ENCODE measurements at places on chromosomes 2 and 18.

DNA sequence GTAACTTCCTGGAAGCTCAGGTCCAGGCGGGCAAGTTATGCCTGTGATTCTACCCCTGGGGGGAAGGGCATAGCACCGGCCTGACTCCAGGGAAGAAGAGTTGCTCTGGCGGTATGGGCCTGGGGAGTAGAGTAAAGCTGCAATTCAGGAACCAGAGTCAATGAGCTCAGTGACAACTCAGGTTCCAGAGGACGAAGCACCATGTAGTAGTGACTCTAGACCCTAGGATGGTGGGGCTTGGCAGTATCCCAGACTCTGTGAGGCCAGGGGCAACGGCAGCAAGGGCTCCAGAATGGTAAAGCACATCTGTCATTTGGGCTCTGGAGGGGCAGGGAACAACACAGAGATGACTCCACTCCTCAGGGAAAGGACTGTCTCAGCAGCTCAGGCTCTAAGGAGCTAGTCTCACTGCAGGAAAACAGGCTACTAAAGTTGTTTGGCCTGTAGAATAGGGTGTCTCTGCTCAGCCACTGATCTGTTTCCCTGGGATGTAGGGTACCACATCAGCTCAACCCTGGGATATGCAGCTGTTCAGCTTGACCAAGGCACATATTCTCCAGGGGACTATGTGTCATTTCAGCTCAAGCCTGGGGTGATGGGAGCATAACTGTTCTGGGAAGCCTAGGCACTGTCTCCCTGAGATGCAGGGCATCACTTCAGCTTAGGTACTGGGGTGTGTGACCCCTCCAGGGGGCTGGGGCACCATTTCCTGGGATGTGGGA, 36.2 kb upstream of the RHOB start:
- DNase-seq: no peak

DNA sequence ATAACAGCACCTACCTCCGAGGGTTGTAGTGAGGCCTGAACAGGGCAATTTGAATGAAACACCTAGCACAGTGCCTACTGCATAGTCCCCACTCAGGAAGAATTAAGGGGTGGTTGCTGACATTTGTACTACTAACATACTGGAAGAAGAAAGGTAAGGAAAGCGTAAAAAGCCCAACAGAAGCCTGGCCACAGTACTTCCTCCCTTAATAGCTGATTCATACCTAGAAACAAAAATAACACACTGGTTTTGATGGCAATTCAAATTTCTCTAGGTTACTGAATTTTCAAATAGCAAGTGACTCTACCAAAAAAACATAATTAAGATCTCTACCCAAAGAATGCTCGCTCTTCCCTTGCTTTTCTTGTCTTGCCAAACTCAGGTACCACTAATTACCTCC, 16.2 kb downstream of the SUCLG1 start:
- DNase-seq: no peak

- no peak for DNase-seq
These were observed 22.6 kb upstream of the USP34 start for GRCh38 chr2:61493523-61493942.

GRCh38 chr18:21831413-21831831, 90.8 kb downstream of the MIB1 start:
- DNase-seq: no peak

GRCh38 chr18:61823595-61823994, 69.2 kb downstream of the RNF152 start:
- DNase-seq: no peak

GRCh38 chr2:169438466-169439072, 40.7 kb upstream of the BBS5 start:
- DNase-seq: no peak

DNA sequence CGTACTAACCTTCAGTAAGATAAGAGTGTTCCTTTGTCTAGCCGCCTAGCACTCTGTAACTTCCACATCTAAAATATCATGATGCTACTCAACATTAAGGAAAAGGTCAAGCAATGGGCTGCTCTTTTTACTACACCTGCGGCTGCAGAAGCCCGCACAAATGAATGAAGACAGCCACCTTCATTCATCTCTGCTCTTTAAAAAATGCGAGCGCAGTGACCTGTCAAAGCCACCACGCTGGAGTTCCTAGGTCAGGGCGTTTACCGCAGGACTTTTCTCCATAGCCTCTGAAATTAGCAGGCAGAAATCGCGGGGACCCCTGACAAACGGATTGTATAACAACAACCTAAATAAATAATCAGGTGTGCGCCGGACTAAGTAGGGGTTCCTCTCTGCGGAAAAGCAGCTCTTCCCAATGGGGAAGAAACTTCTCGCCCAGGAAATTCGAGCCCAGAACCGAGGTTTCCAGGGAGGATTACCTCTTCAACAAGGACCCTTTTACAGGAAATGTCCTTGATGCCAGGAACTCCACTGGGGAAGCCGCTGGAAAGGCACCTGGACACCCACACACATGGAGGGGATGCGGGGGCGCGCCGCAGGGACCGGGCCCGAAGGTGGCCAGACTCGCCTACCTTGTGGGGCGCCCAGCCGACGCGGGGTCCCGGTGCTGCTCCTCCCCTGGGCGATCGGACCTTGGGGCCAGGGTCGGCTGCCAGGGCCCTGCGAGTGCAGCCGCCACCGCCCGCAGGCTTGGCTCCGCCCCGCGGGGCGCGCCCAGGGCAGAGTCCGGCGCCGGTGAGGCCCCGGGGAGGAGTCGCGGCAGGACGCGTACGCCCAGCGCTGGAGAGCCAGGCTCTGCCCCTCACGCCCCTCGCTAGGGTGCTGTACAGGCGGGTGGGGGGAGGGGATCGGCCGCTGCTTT, at the start of gene CCDC68:
TSS of gene CCDC68 (minus strand) at position 758 of the 922 bp plus-strand sequence. CDS start 16,670 bp downstream, outside the sequence.
- no peak for DNase-seq

DNA sequence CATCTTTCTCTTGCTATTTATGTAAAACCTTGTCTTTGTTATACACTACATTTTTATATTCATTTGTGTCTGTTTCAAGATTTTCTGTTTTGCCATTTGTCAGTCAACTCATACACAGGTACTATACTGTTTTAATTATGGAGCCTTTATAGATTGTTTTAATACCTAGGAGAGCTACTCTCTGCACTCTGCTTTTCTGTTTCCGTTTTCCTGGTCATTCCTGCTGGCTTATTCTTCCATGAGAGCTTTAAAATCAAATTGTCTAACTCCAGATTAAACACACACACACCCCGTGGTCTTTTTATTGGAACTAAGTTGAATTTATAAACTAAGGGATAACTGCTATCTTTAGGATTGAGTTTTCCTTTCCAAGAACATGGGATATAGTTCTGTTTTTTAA, 161.2 kb downstream of the RTN4 start:
- no peak for DNase-seq

DNA sequence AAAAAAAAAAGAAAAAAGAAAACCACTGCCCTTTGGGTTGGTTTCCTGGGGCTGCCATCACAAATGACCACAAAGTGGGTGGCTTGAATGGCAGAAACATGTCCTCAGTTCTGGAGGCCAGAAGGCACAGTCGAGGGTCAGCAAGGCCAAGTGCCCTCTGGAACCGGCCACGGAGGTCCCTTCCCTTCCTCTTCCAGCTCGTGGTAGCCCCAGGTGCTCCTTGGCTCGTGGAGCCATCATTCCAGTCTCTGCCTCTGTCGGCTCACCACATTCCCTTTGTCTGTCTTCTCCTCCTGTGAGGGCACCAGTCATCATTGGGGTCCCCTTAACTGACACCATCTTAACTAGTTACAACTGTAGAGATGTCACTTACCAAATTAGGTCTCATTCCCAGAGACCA, 8.5 kb upstream of the NFATC1 start:
- DNase-seq: no peak

GRCh38 chr2:177175917-177176668, 36.5 kb upstream of the HNRNPA3 start:
- no peak for DNase-seq

- no peak for DNase-seq
These were observed 308.4 kb upstream of the THUMPD2 start for GRCh38 chr2:40087434-40087833.

DNA sequence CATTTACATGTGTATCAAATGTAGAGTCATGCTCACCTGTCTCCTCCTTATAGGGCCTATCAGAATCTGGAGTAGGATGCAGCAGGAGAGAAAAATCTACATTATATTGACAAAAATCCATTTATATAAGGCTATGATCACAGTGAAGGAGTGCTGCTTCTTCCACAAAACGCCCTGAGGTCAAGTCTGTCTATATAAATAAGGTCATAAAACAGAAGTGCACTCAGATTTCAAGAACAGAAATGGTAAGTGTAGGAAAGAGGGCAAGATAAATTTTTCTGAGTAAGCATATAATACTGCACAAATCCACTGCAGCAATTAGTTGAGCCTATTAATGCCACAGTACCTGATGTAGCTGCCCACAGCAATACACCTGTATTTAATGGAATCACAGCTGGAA, 51.8 kb downstream of the COL5A2 start:
- no peak for DNase-seq

DNA sequence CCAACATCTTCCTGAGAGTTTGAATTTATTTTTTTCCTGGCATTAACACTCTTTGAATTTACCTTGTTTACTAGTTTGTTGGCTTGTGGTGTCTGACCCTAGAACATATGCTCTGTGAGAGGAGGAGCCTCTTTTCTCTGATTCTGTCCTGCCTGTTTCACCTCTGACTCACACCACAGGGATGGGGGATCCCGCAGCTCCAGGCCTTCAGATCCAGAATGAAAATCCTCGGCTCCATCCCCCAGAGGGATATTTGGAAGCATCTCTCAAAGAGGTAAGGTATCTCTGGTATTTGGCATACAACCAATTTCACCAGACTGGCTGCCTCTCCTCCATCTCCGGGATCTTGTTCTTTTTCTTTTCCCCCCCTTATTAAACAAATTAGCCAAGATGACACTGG, 104.7 kb downstream of the GPR39 start:
- DNase-seq: no peak

DNA sequence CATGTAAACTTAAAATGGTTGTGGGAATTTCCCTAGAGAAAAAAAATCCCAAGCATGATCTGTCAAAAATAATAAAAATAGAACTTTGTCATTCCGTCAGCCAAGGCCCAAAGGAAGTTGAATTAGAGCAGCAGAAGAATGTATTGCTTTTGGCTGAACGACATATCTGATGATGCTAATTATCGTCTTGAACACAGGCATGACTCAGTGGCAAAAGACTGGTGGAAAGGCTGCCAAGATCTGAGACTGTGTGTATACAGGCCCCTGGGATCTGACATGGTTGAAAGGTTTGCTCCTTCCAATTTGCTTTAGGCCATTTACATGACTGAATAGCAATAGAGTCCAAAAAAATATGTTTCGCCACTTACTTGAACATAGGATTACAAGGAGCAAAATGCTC, 1057.1 kb upstream of the CRIM1 start:
- no peak for DNase-seq

DNA sequence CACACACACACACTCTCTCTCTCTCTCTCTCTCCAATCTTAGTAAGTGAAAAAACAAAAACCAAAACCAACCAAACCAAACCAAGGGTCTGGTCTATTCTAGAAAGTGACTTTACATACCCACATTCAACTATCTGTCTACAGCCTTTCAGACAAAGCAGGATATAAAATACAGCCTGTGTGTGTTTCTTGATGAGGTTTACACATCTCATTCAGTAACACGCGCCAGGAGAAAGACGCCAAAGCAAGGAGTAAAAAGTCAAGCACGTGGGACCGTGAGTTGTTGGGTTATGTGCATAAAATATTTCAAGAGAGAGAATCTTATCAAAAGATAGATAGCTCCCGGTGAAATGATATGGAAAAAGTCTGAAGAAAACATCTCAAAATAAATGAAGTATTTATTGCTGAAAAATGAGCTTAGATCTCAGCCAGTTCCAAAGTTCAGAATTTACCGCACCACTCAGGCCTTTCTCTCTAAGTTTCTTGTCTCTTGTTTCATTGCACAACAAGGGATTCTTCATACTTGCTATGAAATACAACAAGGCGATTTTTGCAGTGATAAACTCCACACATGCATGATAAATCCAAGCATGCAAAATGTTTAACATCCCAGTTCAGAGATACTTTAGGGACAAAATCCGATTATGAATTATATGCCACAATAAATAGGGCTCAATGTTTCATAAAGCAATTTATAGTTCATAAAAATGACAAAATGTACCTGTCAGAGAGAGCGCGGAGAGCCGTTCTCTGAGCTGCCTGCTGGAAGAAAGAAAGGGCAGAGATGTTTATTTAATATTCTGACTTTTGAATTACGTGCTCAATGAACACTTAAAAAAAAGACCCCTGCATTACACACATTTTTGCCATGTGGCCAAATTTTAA, 159.3 kb upstream of the REV1 start:
- no peak for DNase-seq

DNA sequence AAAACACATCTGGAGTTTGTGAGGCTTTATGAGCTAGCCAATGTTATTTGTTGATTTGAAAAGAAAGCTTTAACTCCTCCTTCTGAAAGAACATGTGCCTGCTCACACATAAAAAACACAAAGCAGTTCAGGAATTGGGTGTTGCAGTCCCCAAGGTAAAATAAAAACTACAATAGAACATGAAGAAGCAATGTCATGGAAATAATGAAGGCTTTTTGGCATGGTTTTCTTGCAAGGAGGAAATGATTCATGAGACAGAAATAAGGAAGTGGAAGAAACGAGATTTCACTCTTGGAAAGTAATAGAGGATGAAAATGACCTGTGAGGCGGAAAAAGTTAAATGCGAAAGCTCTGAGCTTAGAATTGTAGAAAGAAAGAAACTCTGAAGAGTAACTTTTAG, 81.1 kb downstream of the TRIB2 start:
- DNase-seq: no peak

- no peak for DNase-seq
These were observed 103.0 kb downstream of the KYNU start for GRCh38 chr2:142980246-142981068.

GRCh38 chr18:55141318-55141717, 182.1 kb upstream of the CCDC68 start:
- DNase-seq: no peak

DNA sequence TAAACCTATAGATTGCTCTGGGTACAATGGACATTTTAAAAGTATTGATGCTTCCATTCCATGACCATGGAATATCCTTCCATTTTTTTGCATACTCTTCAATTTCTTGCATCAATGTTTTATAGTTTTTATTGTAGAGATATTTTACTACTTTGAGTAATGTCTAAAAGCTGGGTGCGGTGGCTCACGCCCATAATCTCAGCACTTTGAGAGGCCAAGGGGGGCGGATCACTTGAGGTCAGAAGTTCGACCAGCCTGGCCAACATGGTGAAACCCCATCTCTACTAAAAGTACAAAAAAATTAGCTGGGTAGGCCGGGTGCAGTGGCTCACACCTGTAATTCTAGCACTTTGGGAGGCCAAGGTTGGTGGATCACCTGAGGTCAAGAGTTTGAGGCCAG, 88.5 kb downstream of the TLK1 start:
- no peak for DNase-seq

- DNase-seq: no peak
These were observed 1.5 kb upstream of the BOLA3 start for GRCh38 chr2:74149247-74149525.
